ENCODE measurements at places on chromosomes 6 and 20.

DNA sequence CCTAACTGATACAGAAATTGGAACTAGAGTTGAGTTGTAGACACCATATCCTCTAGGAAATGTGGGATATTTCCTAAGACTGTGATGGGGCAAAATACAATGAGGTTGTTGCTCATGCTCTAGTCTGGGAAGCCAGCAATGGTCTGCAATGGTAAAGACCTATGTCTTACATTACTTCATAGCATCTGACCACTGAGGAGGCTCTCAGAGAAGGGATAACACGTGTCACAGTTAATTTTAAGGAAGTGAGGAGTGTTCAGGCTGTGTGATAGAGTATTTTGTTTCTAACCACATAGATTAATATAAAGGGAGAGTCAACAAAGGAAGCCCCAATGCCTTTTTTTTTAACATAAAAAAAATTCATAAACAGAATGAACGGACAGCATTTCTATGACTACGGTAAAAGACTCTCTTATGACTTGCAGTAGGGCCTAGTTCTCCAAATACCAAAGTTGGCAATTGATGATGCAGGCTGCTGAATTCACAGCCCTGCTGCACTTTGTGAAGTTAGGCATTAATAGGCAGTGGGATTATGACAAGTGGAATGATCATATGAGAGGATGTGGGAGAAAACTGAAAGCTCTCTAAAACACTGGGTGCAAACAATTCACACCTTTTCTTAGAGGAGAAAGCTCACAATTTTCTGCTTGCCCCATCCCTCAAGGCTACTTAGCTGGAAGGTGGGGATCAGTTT, 13.7 kb downstream of the KCNS1 start:
- DNase-seq, result no peak

GRCh38 chr6:104711371-104711770, 148.3 kb downstream of the HACE1 start:
- no peak for DNase-seq

GRCh38 chr6:15352845-15353244, 107.0 kb downstream of the JARID2 start:
- DNase-seq, result no peak

DNA sequence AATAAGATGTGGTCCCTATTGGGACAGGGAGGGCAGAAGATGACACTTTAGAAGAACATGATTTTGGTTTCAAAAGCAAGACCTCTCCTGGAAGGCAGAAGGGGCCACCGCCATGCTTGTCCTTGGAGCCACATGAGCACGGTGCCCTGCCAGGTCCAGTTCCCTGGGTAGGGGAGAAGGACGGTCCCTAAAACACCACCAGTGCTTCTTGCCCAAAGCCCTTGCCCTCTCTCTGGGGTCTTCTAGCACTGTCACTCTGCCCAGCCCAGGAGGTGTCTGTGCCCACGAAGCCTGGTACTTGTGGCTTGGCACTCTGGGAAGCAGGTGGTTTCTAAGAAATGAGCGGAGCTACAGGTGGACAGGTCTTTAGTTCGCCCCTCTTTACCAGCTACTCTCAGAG, 46.0 kb downstream of the PLCG1 start:
- DNase-seq, result no peak

DNA sequence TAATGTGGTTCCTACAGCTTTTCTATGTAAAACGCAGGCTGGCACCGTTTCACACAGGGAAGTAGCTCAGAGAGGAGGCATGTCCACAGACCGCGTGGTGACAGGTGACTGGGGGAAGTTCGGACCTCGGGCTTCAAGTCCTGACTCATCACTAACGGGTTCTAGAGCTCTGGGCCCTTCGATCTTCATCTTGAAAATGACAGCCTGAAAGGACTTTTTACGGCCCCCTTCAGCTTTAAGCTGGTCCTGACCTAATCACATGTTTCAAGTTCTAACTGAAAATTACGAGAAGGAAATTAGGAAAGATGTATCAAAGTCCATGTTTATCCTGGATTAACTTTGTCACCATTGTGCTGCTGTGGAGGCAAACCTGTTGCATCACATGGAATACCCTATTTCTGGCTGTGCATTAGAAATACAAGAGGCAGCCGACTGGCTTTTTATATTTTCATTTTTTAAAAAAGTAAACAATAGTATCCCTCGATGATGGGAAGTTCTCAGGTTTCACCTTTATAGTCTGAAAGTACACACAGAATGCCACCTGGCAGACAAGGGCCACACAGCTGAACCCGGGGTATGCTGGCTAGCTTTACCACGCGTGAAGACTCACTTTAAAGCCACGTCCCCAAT, 2.0 kb downstream of the MAN1A1 start:
- no peak for DNase-seq

DNA sequence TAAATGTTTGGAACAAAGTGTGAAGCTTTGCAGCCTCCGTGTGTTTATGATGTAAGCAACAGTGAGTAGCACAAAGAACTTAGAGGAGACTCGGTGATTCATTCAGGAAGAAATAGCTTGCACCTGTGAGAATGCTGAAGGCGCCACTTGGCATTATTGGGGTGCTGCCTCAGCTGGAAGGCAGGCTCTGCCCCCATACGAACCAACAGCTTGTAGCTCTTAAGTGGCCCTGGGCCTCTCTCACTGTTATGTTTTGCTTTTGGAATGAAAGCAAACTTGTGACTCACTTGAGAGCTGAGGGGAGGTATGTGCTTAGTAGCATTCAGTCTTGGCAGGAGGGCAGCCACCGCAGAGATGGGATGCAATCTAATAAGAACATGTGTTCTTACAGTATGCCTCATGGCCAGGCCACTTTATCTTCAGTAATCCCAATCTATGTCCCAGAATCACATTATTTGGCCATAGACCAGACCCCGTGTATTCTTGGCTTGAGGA, 310.7 kb downstream of the EYA4 start:
- DNase-seq, result no peak

DNA sequence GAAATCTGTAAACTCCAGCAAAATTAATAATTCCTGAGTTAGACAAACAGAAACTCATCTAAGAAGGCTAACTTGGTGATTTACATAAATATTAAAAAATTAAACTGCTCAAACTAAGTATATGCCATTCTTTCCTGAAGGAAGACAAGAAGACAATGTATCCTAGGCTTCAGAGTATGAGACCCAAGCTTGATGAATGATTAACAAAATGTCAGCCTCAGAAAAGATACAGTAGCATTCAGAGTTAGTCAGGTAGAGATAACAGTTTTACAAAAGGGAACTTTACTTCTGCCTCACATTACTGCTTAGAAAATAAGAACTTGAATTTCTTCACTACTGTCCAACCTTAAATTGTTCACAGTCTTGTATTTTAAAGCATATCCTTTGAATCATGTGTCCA, 12.0 kb downstream of the CSNK2A1 start:
- no peak for DNase-seq

DNA sequence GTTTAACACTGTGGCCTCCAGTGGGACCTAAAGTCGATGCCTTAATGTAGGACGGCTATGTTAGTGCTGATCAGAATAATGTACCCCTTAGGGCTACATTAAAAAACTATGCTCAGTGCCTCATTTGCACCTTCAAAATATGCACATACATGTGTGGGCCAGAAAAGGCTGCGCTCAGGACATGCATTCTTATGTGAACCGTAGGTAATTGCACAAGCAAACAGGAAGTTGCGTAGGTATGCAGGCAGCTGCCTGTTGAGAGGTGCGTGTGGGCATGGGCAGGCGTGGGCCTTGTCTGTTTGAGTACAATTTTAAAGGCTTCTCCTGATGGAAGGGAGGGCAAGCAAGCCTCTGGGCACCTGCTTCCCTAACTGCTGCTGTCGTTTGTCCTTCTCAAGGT, 116.2 kb upstream of the JAG1 start:
- DNase-seq, result no peak

DNA sequence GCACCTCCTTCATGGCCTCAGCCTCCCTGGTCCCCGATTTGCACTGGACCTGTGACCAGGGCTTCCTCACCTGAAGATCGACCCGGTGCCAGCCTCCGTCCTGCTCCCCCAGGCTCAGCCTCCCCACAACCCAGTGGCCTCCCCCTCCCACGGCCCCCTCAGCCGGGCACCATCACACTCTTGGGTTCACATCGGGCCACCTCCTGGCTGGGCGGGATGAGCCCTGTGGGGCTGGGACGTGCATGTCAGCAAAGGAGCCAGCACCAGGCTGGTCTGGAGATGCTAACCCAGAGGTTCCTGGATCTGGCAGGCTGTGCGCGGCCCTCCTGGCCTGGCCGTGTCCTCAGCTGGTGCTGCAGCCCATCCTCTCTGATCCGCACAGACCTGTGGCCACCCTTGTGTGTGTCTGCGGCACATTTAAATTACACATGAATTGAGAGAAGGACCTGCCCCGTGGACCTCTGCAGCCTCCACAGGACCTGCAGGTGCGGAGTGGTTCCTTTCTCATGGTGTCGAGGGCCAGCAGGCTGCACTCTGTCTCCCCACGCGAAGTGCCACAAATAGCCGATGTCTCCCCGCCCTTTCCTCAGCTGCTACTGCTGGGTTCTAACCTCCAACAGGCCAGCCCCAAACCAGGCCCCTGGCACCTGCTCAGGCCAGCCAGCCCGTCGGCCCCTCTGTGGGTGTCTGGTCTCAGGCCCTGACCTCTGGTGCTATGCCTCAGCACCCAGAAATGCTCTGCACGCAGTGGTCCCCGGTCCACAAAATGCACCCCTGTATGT, 237.5 kb downstream of the ERMARD start:
- no peak for DNase-seq

- no peak for DNase-seq
Measured at GRCh38 chr6:38119516-38119915, 300.0 kb downstream of the ZFAND3 start.

DNA sequence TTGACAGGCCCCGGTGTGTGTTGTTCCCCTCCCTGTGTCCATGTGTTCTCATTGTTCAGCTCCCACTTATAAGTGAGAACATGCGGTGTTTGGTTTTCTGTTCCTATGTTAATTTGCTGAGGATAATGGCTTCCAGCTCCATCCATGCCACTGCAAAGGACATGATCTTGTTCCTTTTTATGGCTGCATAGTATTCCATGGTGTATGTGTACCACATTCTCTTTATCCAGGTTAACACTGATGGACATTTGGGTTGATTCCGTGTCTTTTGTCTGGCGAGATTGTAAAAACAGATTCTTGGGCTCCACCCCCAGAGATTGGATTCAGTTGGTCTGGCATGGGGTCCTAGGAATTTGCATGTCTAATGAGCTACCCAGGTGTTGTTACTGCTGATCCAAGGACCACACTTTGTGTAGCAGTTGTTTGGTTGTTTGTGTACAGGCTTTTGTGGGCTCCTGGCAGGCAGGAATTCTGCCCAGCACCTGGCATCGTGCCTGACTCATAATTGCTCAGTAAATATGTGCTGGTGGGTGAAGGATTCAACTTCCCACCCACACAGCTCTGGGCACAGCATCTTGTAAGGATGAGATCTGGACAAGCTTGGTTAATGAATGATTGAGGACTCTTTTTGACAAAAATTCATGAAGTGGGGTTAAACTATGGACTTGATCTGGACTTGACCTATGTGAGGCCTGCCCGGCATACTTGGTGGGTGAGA, 5.2 kb downstream of the TOX2 start:
- DNase-seq, result no peak

GRCh38 chr6:156617376-156617775, 159.8 kb upstream of the ARID1B start:
- no peak for DNase-seq

DNA sequence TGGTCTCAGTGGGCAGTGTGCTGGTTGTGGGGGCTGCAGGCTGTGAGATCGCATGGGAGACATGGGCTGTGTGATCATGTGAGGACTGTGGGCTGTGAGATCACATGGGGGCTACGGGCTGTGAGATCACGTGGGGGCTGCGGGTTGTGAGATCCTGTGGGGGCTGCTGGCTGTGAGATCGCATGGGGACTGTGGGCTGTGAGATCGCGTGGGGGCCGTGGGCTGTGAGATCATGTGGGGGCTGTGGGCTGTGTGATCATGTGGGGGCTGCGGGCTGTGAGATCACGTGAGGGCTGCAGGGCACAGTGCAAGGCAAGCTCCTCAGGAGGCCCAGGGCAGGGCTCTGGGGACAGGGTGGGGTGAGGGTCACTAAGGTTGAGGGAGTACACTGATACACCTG, 140.5 kb upstream of the CST7 start:
- no peak for DNase-seq

- no peak for DNase-seq
Measured at GRCh38 chr6:27891320-27891875, 20.8 kb downstream of the OR2B2 start.

DNA sequence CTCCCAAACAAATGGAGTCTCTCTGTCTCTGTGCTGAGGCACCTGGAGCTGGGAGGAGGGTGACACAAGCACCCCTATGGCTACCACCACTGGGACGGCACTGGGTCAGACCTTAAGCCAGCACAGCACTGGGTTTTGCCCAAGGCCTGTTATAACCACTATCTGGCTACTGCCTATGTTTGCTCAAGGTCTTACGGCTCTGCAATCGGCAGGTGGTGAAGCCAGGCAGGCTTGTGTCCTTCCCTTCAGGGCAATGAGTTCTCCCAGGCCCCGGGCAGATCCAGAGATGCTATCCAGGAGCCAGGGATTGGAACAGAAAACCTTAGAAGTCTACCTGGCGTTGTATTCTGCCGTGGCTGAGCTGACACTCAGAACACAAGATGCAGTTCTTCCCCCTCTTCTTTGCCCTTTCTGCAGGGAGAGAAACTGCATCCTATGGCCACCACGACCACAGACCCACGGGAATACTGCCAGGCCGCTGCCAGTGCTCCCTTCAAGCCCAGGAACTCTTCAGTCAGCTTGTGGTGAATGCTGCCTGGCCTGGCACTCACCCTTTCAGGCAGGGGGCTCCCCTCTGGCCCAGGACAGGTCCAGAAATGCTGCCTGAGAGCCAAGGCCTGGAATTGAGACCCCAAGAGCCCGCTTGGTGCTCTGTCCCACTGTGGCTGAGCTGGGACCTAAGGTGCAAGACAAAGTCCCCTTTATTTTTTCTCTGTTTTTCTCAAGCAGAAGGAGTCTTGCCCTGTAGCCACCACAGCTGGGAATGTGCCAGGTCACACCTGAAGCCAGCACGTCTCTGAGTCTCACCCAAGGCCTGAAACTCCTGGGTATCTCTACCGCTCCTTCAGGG, 67.0 kb upstream of the FRMD1 start:
- DNase-seq, result no peak

- no peak for DNase-seq
Measured at GRCh38 chr6:10662207-10662606, 32.2 kb downstream of the C6orf52 start.

- DNase-seq, result no peak
Measured at GRCh38 chr20:37386505-37387251, 40.7 kb downstream of the SRC start.

- no peak for DNase-seq
Measured at GRCh38 chr6:22383016-22383415, 86.2 kb upstream of the PRL start.

GRCh38 chr6:2314641-2315040, 69.2 kb upstream of the GMDS start:
- DNase-seq, result no peak

- no peak for DNase-seq
Measured at GRCh38 chr6:166266336-166266735, 41.9 kb downstream of the PRR18 start.

DNA sequence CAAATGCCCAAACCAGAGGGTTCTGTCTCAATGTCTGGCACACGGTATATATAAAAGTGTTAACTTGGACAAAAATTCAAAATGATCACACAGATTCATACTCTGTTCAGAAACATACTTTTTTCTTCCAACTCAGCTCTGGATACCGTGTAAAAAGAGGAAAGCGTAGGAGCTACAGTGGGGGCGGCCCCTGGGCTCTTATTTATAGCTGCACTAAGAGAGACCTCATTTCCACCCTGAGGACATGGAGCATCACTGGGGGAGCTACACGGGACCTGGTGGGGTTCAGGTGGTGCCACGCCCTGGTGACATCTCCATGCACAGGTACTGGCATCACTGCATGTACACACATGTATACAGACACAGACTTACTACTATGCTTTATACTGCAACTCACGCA, 185.9 kb upstream of the FOXQ1 start:
- DNase-seq, result no peak

GRCh38 chr6:18491308-18492045, 104.3 kb downstream of the RNF144B start:
- no peak for DNase-seq
